ENCODE measurements at places on chromosomes 2 and 18.

GRCh38 chr18:40110455-40110854 is 1844.6 kb upstream of the PIK3C3 start:
- no peak for DNase-seq

GRCh38 chr2:83725735-83726134 is 733.3 kb downstream of the SUCLG1 start:
- DNase-seq: no peak

- DNase-seq: no peak
These were observed at the start of gene KHK for GRCh38 chr2:27086724-27087593. KHK (plus strand) TSS chr2:27086772; CDS start chr2:27087260, 488 bp downstream.

- peak; percentile 35 for DNase-seq
These were observed 81.2 kb downstream of the PDCL3 start for GRCh38 chr2:100643906-100644501.

GRCh38 chr2:238499731-238500580 is 73.2 kb downstream of the ASB1 start:
- DNase-seq: no peak

DNA sequence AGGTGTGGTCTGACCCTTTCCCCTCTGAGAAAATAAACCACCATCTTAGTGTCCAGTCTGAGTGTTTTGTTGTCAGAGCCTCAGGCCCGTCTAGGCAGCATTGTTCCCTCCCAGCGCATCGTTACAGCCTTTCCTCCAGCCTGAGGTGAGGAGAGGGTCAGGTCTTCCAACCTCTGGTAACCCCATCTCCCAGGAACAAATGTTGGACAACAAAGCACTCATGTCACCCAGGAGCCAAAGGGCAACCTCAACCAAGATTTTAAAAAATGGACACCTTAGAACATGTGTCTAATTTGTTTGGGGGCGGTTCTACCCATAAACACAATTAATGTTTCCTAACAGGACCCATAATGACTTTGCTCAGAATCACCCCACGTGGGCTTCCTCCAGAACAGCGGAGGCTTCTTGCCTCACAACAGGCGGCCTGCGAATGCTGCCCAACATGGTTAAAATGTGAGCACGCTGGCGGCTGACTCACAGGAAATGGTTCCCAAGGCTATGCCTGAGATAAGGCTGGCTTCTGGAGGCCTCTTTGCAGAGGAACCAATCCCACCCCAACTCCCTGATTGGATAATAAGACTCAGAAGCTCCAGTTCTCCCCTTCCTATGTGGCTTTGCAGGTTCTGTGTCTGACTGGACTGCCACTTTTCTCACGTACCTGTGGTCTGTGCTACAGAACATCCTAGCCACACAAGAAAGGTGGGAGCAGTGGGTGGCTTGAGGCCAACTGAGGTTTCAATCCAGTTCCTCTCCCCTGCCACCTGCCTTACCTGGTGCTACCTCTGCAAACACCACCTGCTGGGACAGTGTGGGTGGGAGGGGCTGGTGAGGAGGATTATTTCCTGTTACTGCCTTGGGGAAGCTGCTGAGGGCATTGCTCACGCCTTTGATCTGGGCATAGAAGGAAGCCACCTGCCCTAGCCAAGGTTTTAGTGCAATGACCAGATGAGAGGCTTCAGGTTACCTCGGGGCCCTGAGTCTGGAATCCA is 108.8 kb downstream of the B3GNT2 start:
- DNase-seq: peak; percentile 16

GRCh38 chr2:197197895-197198311 is 112.7 kb downstream of the ANKRD44 start:
- no peak for DNase-seq

GRCh38 chr2:10475221-10475722 is 27.1 kb upstream of the ODC1 start:
- DNase-seq: no peak

- no peak for DNase-seq
These were observed 101.5 kb downstream of the KCNF1 start for GRCh38 chr2:11013196-11013595.

DNA sequence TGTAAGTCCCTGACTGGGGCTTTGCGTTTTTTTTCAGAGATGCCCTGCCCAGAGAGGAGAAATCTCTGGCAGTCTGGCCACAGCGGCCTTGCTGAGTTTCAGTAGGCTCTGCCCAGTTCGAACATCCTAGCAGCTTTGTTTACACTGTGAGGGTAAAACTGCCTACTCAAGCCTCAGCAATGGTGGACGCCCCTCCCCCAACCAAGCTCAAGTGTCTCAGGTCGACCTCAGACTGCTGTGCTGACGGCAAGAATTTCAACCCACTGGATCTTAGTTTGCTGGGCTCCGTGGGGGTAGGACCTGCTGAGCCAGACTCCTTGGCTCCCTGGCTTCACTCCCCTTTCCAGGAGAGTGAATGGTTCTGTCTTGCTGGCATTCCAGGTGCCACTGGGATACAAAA is 31.7 kb downstream of the L3MBTL4 start:
- no peak for DNase-seq

DNA sequence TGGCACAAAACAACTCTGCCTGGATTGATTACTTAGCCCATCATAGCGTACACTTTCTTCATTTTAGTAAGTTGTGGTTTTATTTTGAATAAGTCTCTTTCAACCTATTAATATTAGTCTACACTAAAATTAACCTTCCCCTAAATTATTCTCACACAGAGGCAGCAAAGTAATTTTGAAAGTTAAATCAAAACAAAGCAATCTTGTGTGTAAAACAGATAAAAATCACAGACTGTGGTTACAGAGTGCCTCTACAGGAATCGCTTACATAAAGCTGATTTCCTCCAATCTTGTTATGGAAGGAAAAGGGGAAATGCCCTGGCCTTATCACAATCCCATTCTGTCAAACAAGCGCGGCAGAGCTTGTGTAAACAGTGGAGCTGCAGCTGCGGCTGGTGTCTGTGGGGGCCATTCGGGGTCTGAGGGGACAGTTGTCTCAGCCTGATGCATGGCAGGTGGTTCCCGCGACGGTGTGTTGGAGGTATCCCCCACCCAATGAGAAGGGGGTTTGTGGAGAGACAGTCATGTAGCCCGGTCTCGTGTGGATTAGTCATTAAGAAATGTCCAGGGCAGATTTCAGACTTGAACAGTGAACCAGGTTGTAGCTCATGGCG is 42.1 kb downstream of the BCL2L11 start:
- no peak for DNase-seq

DNA sequence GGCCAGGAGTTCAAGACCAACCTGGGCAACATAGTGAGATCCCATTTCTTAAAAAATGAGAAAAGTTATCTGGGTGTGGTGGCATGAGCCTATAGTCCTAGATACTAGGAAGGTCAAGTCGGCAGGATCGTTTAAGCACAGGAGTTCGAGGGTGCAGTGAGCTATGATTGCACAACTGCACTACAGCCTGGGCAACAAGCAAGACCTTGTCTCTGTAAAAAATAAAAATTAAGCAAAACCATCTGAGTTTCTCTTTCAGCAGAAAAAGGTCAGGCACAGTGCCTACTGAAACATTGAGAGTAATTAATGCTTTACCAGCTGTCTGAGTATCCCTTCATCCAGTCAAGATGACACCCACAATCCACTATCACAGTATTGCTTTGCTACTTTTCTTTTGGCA is 258.3 kb downstream of the MBD5 start:
- DNase-seq: no peak

- no peak for DNase-seq
These were observed 34.7 kb downstream of the ST3GAL5 start for GRCh38 chr2:85854166-85854509.

- DNase-seq: no peak
These were observed 46.3 kb upstream of the ITGB6 start for GRCh38 chr2:160246356-160246755.

DNA sequence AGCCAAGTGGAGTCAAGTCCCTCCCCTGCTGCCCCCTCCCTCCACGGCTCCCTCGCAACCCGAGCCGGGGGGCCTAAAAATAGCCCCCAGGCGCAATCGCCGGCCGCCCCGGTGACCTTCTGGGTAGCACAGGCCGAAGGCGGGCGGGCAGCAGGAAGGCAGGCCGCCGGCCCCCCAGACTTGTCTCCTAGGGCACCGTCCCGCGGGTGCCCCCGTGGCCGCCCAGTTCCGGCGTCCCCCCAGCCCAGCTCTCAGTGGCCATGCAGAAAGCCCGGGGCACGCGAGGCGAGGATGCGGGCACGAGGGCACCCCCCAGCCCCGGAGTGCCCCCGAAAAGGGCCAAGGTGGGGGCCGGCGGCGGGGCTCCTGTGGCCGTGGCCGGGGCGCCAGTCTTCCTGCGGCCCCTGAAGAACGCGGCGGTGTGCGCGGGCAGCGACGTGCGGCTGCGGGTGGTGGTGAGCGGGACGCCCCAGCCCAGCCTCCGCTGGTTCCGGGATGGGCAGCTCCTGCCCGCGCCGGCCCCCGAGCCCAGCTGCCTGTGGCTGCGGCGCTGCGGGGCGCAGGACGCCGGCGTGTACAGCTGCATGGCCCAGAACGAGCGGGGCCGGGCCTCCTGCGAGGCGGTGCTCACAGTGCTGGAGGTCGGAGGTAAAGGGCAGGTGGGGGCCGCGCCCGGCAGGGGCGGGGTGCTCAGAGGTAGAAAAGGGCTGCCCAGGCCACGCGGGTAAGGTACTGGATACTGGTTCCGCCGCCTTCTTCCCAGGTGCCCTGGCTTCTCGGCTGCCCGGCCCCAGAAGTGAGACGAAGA is at the start of gene SPEG:
Gene SPEG, plus strand, starts transcription at position 126 of the 808 bp plus-strand sequence. Its CDS starts 135 bp downstream, at position 261.
- no peak for DNase-seq

DNA sequence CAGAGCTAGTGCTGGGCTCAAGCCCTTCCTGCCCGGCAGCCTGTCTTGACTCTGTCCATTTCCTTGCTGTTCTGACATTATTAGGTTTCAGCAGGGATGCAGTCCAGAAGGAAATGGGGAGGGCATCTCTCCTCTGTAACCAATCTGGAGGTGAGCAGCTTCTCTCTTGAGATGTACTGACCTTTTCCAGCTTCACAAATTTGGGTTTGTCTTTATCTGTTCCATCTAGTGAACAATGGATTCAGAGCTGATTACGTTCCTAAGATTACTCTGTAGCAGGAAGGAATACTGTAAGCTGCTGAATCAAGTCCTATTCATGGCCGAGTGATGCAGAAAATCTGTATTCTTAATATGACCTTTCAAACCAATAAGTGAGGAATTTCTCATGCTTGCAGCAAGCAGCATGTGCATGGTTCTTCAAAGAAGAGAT is 11.0 kb downstream of the PLA2R1 start:
- DNase-seq: no peak

DNA sequence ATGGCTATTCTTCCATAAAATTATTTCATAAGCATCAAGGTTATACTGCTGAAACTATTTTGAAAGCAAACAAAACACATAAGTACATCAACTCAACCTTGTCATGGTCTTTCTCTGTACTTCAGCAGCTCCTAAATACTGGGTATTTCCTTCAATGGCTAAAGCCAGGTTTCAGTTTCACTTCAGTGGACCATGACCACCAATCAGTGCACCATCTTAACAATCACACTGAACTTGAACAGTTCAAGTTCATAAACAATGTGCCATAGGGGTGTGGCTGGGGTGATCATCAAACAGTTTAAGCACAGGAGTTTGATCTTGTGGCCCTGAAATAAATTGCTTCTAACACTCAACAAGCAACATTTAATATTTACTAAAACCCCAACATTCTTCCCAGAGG is 124.1 kb upstream of the FIGN start:
- DNase-seq: no peak

DNA sequence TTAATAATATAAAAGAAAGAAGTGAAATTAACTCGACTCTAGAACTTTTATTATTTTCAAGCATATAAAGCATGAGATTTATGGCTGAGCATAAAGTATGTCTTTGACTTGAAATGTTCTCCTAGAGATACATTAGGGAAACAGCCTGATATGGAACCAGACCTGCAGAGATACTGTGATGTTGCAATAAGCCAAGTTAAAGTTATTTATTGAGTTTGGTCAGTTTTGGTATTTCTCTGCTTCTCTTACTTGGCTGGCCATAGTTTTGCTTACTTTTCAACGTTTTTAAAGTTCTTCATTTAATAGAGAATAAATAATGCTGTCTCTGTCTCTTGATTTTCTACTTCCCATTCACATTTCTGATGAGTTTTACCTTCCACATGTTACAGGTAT is 76.0 kb downstream of the GFPT1 start:
- DNase-seq: no peak

DNA sequence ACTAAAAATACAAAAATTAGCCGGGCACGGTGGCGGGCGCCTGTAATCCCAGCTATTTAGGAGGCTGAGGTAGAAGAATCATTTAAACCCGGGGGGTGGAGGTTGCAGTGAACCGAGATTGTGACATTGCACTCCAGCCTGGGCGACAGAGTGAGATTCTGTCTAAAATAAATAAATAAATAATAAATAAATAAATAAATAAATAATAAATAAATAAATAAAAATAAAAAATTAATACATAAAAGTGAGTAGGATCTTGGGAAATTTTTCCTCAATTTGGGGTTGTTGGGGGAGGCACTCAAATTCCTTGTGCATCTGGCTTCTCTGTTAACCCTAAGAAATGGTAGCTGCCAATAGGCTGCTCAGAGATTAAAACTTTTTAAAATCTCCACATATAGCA is 20.3 kb upstream of the FOXI3 start:
- no peak for DNase-seq

GRCh38 chr2:138298120-138298814 is 203.3 kb upstream of the SPOPL start:
- no peak for DNase-seq

DNA sequence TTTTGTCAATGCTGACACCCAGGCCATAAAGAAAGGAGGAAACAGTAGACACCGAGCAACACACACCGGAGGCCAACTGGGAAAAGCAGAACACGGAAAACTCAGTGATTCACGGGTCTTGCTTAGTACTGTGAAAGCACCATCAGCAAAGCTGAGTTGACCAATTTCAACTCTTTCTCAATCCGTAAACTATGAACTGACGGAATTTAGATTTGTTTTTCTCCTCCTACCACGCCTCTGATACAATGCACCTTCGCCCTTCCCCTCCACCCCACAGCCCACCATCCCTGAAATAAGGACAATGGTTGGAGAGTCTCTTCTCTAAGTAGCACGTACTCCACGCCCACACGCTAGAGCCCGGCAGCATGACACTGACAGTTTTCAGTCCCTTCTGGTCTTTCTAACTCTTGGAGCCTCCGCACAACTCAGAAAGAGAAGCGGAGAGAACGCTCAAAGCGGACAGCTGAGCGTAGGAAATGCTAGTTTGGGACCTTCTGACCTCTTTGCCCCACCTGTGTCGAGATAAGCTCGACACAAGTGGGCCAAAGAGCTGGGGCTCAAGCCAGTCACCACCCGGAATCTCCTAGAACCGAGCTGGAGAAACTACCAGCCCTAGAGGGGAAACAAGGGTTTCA is 669 bp downstream of the LNPK start:
- DNase-seq: peak; percentile 22

DNA sequence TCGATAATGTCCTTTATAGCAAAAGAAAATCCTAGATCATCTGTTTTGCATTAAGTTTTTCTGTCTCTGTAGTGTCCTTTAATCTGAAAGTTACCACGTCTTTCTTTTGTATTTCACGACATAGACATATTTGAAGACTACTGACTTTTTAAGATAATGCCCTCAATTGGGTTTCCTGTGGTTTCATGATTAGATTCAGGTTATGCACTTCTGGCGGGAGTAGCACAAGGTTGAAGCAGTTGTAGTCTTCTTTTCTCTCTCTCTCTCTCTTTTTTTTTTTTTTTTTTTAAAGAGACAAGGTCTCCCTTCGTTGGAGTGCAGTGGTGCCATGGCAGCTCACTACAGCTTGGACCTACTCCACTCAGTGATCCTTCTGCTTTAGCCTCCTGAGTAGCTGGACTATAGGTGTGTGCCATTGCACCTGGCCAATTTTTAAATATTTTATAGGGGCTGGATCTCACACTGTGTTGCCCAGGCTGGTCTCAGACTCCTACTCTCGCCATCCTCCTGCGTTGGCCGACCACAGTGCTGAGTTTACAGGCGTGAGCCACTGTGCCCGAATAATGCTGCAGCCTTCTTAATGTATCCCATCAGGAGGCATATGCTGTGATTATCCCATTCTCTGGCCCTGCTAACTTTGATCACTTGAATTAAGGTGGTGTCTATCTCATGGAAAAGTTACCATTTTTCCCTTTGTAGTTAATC is 3.9 kb downstream of the INPP4A start:
- no peak for DNase-seq
